Skeletal muscle cell (primary cell): ENCODE measurements at places on chromosomes 3 and 15.
A peak's percentile ranks its signal among the peaks of the same experiment; 100 is the strongest.

- no peak for DNase-seq
These were observed 94.7 kb downstream of the TBL1XR1 start for GRCh38 chr3:177102553-177102952.

GRCh38 chr3:25665315-25666280, 891 bp upstream of the TOP2B start:
- DNase-seq, result no peak

DNA sequence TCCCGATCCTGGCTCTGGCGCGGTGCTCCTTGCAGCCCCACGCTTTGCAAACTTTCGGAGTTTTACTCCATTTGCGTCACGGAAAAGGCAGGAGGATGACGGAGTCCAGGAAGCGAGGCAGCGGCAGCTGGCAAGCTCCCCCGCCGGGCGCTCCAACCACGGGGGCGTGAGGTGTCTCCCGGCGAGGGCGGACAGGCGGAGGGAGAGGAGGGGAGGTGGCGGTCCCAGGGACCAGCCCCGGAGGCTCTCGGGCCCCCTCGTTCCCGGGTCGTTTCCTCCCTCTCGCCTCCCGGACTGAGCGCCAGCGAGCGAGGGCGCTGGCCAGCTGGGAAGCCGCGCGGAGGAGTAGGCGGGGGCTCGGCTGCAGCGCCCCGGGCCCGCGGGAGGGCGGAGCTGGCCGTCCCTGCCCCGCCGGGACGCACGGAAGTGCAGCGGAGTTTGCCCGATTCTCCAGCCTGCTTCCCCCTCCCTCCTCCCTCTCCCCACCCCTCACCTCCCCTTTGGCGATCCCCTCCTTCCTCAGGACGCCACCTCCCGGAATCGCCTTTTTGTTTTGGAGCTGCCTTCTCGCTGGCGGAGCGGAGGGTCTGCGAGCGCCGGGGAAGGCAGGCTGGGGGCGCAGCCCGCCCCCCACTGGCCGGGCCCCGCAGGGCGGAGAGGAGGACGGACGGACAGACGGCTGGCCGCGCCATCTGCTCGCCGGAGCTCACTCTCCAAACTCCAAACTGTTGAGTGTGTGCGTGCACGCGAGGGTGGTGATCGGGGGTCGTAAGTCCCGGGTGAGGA, at the start of gene SNX33:
Gene SNX33 (plus strand): TSS at position 543 of the 786 bp plus-strand sequence. CDS start 1,191 bp downstream, outside the sequence.
- peak; percentile 70 for DNase-seq

GRCh38 chr15:43529141-43529540, 11.7 kb downstream of the MAP1A start:
- DNase-seq, result no peak

- no peak for DNase-seq
These were observed 6.0 kb downstream of the KLF13 start for GRCh38 chr15:31332681-31333071.

- no peak for DNase-seq
These were observed 42.5 kb downstream of the CMTM6 start for GRCh38 chr3:32460031-32460749.

DNA sequence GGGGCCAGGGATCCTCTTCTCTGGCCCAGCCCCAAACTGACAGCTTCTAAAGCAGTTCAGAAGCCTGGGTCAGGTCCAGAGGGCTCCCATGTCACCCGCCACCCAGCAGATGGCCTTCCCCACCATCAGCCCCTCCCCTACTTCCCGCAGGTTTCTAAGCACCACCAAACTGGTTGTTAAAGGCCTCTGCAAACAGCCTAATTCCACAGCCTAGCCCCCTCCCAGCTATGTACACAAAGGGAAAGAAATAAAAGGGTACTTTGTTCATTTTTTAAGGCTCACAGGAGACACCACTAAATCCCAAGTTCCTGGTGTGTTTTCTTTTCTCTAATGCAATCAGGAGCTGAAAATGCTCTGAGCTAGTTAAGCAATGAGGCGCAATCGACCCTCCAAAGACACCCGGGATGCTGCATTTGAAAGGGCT, 30.6 kb downstream of the PLCH1 start:
- DNase-seq, result no peak

- no peak for DNase-seq
These were observed 176.4 kb downstream of the NFKBIZ start for GRCh38 chr3:102025606-102026270.

GRCh38 chr3:114775395-114775794, 371.7 kb downstream of the ZBTB20 start:
- DNase-seq, result no peak

DNA sequence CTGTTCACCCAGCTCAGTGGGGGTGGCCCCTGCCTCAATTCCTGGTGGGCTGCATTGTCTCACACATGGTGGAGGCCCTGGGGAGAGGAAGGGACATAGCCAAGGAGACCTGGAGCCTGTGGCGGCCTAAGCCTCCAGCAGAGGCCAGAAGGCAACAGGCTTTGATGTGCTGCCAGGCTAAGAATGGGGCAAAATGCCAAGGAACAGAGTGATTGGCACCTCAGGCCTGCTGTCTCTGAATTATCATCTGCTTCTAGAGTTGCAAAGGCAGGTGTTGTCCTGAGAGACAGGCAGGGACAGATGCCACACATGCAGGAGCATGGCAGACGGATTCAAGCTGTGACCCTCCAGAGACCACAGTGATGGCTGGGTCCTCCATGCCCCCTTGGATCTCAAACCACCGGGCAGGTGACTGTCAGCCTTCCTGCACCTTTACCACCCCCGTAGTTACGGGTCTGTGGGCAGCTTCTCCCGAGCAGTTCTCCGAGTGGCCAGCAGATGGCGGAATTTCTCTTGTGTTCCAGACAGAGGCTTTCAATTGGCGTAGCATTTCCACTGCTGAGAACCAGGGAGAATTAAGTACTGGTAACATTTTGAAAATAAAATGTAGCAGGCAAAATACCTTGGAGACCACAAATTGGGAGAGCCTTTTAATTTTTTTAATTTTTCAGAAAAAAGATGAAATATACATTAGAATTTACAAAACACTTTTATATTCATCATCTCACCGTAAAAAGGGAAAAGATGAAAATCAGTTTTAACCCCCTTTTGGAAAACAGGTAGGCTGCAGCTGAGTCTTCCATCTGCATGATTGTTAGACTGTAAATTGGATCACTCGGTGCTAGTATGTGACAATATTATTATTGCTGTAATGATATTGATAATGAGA, 525.5 kb upstream of the CFAP20DC start:
- DNase-seq, result peak; percentile 53

GRCh38 chr3:8503871-8504610, 2.4 kb downstream of the LMCD1 start:
- no peak for DNase-seq

- DNase-seq, result no peak
These were observed 85.3 kb upstream of the SLC6A6 start for GRCh38 chr3:14317057-14317553.

DNA sequence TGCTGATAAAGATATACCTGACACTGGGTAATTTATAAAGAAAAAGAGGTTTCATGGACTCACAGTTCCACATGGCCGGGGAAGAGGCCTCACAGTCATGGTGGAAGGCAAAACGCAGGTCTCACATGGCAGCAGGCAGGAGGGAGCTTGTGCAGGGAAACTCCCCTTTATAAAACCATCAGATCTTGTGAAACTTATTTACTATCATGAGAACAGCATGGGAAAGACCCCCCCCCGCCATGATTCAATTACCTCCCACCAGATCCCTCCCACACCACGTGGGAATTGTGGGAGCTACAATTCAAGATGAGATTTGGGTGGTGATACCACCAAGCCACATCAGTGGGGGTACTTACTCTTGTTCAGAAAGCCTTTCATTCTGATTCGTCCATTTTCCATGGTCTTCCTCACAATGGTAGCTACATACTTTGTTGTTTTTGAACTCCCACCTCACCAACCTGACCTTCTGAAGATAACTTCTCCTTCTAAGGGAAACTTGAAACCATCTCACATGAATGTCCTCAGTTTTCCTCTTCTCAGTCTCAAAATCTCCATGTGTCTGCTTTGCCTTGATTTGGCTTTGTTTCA, 275.6 kb upstream of the PROK2 start:
- DNase-seq, result no peak

GRCh38 chr3:158725348-158726011, 6.8 kb downstream of the RARRES1 start:
- peak; percentile 93 for DNase-seq

GRCh38 chr15:66069751-66070150, 183.8 kb downstream of the MEGF11 start:
- DNase-seq, result no peak
